RWPE1 (cell line): ENCODE measurements at places on chromosomes 2 and 18.

GRCh38 chr2:122167515-122167914 lies 412.1 kb downstream of the TSN start:
- DNase-seq = no peak

- no peak for DNase-seq
These were observed 129.8 kb downstream of the CTIF start for GRCh38 chr18:48668466-48669179.

DNA sequence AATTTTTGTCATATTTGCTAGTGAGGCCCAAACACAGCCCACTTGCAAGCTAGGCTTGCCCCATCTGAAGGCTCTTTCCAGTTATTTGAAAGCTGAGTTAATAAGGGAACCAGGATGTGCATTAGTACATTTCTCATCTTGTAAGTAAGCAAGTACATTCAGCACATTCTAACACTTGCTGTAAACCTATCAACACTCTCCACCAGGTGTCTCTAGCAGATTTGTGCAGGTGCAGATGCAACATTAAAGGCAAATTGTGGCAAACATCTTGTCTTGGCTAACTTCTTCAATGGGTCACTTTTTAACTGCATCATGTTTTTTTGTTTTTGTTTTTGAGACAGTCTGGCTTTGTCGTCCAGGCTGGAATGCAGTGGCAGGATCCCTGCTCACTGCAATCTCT lies 25.3 kb upstream of the MFSD6 start:
- peak; percentile 59 for DNase-seq

GRCh38 chr2:199596549-199596948 lies 138.8 kb upstream of the SATB2 start:
- peak; percentile 8 for DNase-seq

- no peak for DNase-seq
These were observed 192.1 kb downstream of the MBD2 start for GRCh38 chr18:54032412-54032811.

DNA sequence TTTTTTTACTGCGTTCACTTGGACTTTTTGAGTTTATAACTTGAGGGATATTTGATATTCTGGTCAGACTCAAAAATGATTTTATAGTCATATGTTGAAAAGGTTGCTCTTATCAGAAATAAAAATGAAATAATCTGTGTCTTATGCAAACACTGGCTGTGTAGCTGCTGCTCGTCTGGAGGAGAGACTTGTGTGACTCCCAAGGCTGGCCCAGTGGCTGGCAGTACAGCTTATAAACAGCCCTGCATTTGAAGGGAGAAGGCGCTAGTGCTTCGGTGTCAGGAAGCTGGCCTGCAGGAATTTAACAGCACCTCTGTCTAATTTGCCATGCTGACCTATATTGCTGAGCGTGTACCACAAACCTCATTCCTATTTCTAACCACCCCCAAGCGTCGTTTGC lies 74.5 kb downstream of the ASAP2 start:
- no peak for DNase-seq
